ENCODE measurements at places on chromosomes 5 and 9.

GRCh38 chr9:36623280-36623679, 50.6 kb downstream of the MELK start:
- no peak for DNase-seq

- no peak for DNase-seq
Measured at GRCh38 chr5:5751987-5752386, 329.5 kb downstream of the ICE1 start.

- DNase-seq, result no peak
Measured at GRCh38 chr9:133558191-133559126, 24.0 kb downstream of the ADAMTSL2 start.

- DNase-seq, result no peak
Measured at GRCh38 chr5:16315501-16315900, 135.9 kb upstream of the MARCHF11 start.

DNA sequence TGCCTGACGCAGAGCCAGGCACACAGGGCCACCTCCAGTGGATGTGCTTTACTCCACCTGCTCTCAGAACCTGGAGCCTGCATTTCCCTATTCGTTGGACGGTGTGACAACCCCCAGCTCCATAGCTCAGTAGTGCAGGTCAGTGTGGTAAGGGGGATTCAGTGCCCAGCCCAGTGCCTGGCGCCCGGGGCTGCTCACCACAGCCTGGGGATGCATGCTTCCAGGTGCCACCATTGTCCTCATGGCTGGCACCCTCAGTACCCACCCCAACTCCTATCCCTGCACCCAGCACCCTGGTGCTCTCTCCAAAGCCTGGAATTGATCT, 32.8 kb upstream of the ADAMTS2 start:
- DNase-seq, result no peak

DNA sequence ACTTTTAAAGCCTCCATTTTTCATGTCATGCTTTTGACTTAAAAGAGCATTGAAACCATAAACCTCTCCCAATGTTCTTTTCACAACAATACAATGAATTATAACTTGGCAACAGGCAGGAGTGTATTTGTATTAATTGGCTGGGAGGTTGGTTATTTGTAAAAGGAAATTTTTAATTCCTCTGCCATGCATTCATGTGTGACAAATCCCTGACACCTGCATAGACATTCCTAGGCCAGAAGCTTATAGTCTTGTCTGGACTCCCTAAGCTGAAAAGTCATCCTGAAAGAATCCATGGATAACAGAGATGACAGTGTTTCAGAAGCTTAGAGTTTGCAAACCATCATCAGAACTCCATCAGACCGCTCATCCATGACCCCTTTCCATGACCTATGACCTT, 76.3 kb upstream of the PTGER4 start:
- peak; percentile 6 for DNase-seq

DNA sequence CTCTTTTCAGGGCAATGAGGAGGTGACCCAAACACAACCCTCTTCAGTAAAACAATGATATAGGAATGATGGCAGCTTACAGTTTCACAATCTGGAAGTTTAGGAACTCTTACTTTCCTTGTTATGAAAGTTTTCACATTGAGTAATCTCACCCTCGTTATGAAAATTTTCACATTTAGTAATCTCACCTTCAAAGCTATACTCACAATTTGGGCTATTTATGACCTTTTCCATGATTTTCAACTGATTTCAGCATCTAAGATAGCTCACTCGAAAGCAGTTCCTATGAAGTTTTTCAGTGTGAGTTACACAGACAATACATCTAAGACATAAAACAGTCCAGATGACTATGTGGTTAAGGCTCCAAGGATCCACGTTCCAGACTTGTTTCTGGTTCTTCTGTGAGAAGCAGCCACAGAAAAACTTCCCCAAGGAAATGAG, 57.1 kb downstream of the FOXD1 start:
- DNase-seq, result no peak

- peak; percentile 23 for DNase-seq
Measured at GRCh38 chr5:124906339-124907097, 160.1 kb upstream of the ZNF608 start.

GRCh38 chr9:7523426-7524043, 276.0 kb downstream of the DMAC1 start:
- DNase-seq, result no peak

DNA sequence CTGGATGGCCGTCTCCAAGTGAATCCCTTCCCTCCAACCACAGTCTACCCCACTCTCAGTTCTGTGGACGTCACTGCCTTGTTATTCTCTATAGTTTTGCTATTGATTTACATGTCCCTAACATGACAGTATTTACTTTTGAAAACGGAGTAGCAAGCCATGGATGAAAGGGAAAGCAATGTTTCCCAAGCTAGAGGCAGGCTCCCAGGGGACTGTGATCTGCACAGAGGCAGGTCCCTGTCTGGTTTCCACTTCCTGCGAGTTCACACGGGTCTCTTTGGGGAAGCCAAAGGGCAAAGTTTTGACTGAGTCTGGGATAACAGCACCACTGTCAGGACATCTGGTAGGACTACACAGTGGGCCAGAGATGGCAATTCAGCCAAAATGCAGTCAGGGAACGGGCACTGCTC, 12.7 kb downstream of the C9orf153 start:
- no peak for DNase-seq

GRCh38 chr5:77024490-77024889, 5.7 kb upstream of the AGGF1 start:
- no peak for DNase-seq

DNA sequence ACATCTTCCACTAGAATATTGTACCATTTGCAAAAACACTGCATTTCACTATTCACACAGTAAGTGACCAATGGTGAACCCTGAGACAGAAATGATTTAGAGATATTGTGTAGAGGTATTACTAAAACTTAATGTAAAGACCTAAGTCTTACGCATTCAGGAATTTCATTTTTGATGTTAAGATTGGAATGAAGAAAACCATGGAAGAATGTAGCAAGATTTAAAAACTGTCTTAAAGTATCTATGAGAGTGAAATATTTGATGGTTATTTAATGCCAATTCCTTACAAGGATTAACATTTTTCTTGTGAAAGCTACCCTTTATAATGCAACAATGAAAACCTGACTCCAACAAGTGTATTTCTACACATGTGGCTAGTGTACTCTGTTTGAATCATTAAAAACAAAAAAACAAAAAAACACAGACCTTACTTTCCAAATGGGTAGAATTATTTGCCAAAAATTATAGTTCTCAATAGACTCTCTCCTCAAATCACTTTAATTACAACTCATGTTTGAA, 172.0 kb downstream of the NNT start:
- no peak for DNase-seq

DNA sequence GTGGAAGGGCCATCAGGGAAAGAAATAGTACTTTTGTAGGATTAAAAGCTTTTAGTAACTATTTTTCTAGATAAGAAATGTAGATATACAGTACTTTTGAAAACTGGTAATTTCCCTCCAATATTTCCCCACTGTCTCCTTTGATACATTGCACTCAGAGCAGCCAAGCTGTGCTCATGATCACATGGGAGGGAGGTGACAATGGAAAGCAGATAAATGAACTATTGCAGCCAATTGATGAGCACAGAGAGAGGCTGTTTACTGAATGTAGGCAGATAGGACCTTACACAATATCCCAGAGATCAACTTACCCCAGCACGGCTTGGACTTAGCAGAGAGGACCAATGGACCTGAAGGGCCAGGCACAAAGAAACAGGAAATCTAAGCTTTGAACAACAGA, 178.0 kb upstream of the NREP start:
- DNase-seq, result no peak

GRCh38 chr9:113568081-113568435, 104.5 kb downstream of the RGS3 start:
- DNase-seq, result no peak

DNA sequence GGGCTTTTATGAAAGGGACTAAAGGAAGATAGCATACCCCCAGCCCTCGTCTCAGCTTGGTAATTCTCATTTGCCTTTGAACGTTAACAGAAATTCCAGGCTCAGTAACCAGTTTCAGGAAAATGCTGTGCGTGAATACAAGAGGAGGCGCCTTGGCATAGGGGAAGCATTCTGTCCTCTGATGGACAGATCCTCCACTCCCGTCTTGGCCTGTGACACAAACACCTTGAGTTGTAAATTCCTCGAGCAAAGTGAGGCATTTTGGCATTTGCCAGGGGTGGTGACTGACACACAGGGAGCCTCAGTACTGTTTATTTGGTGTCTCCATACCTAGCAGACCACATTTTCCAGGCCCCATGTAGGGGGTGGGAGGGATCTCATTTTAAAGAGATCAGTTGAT, 44.8 kb downstream of the APTX start:
- no peak for DNase-seq

- no peak for DNase-seq
Measured at GRCh38 chr5:17665836-17666235, 31.6 kb downstream of the TAF11L14 start.

GRCh38 chr5:173642191-173642816, 25.9 kb upstream of the BOD1 start:
- no peak for DNase-seq

GRCh38 chr5:6623941-6624340, 8.9 kb downstream of the NSUN2 start:
- DNase-seq, result no peak

GRCh38 chr5:4113426-4113825, 517.8 kb downstream of the IRX1 start:
- DNase-seq, result no peak

GRCh38 chr5:151557466-151557865, 33.7 kb downstream of the FAT2 start:
- no peak for DNase-seq

DNA sequence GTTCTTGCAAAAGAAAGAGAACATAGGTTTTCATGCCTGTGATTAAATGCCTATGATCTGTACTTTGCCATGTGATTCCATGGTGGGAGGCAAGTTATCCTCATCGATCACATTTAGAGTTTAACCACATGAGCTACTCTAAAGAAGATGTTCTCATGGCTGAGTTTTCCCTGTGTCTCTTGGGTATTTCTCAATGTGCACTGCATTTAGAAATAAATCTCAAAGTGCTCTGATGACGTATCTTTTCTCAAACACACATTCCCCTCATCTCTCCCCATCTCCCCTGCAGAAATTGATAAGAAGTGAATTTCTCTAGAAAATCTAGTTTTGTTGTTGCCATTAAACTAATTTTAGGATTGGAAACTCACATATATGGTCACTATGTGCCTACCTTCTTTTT, 282.2 kb downstream of the SEMA5A start:
- no peak for DNase-seq

- no peak for DNase-seq
Measured at GRCh38 chr5:158898185-158899177, 201.2 kb downstream of the EBF1 start.

All from WERI-Rb-1 (cell line).